Natural killer cell treated with Interleukin-12 subunit alpha and Interleukin-12 subunit beta and Interleukin-15 and Interleukin-18, amount 100 ng/mL, for 72 hours (primary cell): ENCODE measurements at places on chromosomes 16 and 17. TPM values are rescaled to one million over a fixed set of nuclear protein-coding genes. Genes with fewer than 3 reads are reported as not detected.

The PLA2G10 gene
- not detected for total RNA-seq

The RND2 gene
- total RNA-seq: not detected

The TP53TG3C gene
- total RNA-seq: not detected

The HSD17B1 gene
- total RNA-seq: 1.6 TPM

The INO80E gene
- 101 TPM for total RNA-seq

The CIBAR2 gene
- total RNA-seq: not detected

The EPN3 gene
- total RNA-seq: not detected

The P2RX1 gene
- total RNA-seq: 3.9 TPM

The CSH2 gene
- not detected for total RNA-seq

The GRN gene
- total RNA-seq: 57.3 TPM

The ORC6 gene
- 73.1 TPM for total RNA-seq

The SLC47A1 gene
- not detected for total RNA-seq

The DOC2A gene
- not detected for total RNA-seq

The PITPNM3 gene
- 0.59 TPM for total RNA-seq

The BAHCC1 gene
- 0.52 TPM for total RNA-seq

The ATMIN gene
- 29.1 TPM for total RNA-seq
